ENCODE measurements at places on chromosomes 6 and 20.

DNA sequence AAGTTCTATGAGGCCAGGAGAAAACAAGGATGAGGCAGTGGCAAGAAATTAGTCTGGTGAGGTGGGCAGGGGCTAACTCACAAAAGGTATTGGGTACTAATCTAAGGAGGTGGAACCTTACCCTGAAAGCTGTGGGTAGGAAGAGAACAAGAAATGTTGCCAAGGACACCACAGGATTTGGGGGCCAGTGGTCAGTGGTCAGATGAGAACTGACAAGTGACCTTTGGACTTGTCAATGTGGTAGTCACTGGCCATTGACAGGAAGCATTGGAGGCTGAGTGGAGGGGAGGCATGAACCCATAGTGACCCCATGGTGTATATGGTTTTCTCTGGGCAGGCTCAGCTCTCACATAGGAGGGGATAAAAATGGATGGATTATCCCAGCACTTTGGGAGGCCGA is 25.3 kb upstream of the SMIM29 start:
- DNase-seq, result no peak

DNA sequence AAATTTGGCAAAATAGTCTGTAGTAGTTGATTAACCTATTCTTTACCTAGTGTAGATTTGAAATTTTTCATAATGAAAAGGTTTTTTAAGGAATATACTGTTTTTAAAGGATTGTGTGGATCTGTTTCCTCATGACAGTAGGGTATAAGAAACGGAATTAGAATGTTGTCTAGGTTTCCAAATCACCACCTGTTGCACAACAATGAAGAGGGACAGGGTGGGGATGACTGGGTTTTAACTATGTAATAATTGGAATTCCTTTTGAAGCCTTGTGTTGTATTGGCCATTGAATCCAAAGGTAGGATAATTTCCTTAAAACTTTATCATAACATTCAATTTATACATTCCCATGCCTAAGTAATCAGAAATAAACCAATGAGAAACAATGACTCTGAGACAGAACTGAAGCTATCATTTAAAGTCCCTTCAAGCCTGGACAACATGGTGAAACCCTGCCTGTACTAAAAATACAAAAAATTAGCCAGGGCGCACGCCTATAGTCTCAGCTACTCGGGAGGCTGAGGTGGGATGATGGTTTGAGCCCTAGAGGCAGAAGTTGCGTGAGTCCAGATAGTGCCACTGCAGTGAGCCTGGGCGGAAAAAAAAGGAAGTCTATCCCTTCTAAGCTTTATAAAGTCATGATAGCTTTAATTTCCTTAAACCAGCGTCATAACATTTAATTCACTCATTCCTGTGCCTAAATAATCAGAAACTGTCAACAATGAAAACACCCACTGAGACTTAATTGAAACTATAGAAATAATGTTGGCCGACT is 18.3 kb upstream of the SLC17A5 start:
- DNase-seq, result no peak

DNA sequence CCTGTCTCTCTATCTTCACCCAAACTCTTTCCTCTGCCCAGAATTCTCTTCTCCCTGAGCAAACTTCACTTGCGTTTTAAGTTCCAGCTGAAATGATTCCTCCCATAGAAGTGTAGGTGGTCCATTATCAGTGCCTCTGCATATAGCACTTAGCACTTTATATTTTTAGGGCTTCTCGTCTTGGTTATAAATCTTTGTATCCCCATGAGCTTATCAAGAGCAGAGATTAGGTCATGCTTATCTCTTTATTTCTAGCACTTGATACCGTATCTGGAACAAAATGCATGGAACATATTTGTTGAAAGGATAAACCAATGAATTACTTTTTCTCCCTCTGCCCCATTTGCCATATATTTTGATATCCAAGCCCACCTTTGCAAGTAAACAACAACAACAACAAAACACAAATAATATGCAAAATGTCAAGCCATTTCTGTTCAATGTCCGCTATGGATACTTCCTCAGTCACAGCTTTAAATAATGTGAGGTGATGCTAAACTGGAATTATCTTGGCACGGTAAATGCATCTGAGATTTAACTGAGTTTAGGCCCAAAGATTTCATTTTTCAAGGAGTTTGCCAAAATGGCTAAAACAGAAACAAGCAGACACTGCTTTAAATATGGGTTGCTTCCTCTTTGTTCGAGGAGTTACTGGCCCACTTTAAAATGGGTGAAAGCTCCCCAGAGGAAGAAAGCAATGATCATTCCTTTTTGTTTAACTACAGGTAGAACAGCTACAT is 106.2 kb upstream of the STMND1 start:
- no peak for DNase-seq

DNA sequence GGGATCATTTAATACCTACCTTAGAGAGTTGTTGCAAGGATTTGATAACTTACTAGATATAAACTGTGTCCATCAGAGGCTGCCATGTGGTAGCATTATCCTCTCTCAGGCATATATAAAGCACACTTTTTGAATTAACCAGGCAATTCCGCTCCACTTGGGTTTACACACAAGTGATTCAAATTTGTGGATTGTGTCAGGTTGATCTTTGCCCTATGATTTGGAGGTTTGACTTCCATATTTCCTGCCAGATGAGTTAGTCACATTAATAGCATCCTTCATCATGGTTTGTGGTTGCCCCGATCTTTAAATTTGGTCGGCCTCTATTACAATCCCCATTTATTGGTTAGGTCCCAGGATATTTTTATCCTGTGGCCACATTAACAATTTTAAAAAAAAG is 44.8 kb upstream of the CTAGE9 start:
- no peak for DNase-seq

- no peak for DNase-seq
These were observed 963 bp upstream of the RMND1 start for GRCh38 chr6:151452750-151453427.

DNA sequence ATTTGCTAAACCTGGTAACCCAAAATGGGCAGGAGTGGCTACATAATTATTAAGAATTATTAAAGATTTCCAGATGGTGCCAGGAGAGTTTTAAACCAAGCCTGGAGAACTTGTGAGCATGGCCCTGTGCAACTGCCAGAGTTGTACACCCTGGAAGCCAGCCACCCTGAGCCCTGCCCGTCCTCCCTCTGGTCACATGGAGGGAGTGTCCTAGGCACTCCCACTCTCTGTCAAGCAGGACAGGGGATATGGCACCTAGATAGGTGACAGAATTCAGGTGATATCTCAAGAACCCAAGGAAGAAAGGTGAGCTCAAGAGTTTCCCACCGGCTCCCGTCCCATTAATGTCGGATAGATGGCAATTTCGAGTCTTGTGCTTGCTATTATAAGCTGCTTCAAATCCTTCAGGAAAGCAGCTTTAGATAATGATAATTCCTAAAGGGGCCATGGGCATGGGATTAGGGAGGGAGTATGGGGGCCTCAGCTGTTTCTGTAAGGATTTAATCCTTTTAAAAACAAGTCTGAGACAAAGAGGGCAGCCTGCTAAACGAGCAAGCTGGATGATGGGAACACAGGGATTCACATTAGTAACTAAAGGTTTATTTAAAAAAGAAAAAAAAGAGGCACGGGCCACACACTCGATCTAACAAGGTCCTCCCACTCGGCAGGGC is 169.1 kb downstream of the BMP7 start:
- DNase-seq, result no peak

DNA sequence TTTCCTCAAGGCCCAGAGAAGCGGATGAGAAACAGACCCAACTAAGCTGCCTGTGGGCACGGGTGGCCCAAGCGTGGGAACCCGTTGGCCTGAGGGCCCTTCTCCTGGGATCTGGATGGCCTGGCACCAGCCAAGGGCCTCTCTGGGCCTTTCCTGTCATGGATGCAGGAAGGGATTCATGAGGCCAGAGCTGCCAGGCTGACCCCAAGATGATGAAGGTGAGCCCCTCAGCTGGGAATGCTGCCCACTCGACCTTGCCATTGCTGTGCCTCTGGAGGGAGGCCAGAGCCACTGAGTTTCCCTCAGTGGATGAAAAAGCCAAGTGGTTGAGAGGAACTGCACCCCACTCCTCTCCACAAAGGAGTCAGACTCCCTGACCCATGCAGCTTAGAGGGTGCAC is 171.2 kb downstream of the VEGFA start:
- DNase-seq, result peak; percentile 7

DNA sequence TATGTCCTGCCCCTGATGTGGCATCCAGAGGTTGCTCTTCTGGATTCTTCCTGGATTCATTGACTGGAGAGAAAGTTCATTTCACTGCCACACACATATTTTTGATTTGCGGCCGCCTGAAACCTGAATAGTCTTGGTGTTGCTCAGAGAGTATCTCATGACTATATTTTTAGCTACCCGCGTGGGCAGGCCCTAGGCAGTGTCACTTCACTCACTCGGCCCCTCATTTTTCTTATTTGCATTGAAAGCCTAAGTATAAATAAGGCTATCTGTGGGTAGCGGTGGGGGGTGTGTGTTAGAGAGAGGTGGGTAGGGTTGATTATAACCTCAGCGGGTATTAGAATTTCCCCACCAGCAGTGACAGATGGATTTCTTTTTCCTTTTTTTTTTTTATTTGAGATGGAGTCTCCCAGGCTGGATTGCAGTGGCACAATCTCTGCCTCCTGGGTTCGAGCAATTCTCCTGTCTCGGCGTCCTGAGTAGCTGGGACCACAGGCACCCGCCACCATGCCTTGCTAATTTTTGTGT is 113.5 kb downstream of the JARID2 start:
- DNase-seq, result no peak

DNA sequence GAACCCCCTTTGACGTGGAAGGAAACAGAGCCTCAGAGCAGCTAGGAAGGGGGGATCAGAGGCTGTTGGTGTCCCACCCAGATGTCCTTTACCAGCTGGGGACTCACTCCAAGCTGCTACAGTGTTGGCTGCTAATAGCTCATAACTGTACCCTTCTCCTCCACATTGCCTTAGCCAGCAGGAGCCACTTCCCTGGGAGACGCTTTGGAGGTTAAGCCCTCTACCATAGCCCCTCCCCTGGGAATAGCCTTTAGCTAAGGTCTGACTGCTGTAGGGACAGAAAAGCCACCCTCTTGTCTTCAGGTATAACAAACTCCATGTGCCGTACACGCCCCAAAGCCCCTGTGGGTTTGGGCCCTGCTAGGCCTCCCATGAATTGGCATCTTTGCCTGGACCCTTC is 238.6 kb downstream of the LRFN2 start:
- peak; percentile 27 for DNase-seq

DNA sequence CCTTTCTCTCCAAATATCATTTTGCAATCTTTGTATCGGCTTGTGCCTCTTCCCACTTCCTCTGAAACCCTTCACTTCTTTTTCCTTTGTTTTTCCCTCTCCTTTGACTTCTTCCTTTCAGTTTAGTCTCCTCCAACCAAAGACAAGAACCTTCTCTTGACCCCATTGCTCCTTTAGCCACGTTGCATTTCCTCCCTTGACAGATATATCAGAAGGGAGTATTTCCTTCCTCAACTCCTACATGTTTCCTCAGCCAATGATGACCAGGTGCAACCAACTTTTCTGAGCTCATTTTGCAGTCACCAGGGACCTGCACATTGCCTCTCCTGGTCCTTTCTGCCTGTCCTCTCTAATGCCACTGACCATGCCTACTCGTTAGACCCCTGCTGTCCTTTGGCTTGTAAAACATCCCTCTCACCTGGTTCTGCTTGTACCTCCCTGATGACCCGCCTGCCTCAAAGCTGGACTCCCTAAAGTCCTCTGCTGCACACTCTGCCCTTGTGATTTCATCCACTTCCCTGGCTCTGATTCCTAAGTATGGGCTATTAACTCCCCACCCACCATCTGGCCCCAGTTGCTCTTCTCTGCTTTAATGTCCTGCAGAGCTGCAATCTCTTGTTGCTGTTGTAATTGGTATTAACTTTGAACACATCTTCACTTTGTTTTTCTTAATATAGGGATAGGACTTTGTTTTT is 27.4 kb downstream of the SLC22A16 start:
- DNase-seq, result no peak

DNA sequence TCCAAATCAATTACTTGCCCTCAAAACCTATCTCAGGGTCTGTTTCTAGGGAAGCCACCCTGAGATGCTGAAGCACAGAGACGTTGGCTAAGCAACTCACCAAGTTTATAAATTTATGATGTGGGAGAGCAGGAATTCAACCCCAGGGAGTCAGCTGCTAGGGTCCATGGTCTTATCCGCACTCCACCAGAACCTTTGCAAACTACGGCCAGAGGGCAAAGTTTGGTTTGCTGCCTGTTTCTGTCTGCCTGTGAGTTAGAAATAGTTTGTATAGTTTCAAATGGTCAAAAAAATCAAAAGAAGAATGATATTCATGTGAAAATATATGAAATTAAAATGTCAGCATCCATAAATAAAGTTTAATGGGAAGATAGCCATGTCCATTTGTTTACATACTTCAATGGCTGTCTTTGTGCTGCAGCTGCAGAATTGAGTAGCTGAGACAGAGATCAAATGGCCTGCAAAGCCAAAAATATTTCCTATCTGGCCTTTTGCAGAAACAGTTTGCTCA is 83.7 kb upstream of the ZFP64 start:
- DNase-seq, result no peak

- DNase-seq, result no peak
These were observed 175.9 kb upstream of the AFDN start for GRCh38 chr6:167650730-167651317.

GRCh38 chr20:23889775-23890187 is 10.2 kb upstream of the CST5 start:
- DNase-seq, result peak; percentile 82

- DNase-seq, result no peak
These were observed 178.3 kb upstream of the PROKR2 start for GRCh38 chr20:5495026-5495425.

GRCh38 chr6:84804720-84805119 is 40.3 kb upstream of the TBX18 start:
- DNase-seq, result no peak

DNA sequence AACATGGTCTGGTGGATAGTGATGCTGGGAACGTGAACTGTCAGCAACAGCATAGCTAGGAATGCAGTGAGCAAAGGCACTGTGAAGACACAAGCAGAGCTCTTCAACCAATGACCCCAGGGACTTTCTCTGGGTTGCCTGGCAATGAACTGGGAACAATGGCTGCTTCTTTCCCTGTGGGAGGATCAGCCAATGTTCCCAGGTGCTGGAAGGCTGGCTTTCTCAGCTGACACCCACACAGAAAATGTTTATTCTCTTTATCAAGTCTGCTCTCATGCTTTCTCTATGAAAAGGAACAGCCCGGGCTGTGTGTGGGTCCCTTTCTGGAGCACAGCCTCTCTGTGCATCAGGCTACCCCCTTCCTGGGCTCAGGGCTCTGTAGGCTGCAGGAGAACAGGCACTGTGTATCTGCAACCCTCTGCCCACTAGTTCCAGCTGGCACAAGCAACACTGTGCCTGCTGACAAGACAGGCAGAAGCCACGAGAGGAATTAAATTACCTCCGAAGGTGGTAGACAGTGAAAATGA is 54.2 kb downstream of the HFE start:
- DNase-seq, result no peak

DNA sequence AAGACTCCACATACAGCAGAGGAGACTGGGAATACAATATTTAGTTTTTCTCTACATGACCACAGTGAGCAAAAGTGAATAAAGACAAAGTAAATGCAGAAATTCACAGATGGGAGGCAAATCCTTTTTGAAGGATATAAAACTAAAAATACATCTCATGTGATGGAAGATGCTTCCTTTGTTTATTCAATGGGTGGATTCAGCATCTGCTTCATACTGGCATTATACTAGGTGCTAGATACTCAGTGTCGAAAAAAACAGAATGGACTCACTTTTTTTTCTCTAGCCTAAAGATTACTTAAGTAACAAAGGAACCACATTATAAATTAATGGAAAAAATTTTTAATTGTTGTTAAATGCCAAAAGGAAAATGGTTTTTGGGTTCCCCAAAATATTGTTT is 216.2 kb downstream of the TRDN start:
- no peak for DNase-seq

Measured in H9 (cell line).